Activated CD4-positive, alpha-beta T cell treated with anti-CD3 and anti-CD28 coated beads, Interleukin-2, Interleukin-6, amounts not matched to agents 100 ng/mL and 50 ng/mL, durations not matched to agents 16 hours and 8 hours (primary cell): ENCODE measurements at places on chromosomes 2 and 18.

GRCh38 chr2:7111626-7112025 lies 194.4 kb downstream of the RNF144A start:
- DNase-seq = no peak

DNA sequence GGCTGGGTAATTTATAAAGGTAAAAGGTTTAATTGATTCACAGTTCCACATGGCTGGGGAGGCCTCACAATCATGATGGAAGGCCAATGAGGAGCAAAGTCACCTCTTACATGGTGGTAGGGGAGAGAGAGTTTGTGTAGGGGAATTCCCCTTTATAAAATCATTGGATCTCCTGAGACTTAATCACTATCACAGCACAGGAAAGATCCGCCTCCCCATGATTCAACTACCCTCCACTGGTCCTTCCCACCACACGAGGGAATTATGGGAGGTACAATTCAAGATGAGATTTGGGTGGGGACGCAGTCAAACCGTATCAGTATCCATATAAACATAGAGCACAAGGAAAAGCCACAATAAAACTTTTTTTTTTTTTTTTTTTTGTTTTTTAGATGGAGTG lies 172.6 kb upstream of the PIEZO2 start:
- DNase-seq = no peak

DNA sequence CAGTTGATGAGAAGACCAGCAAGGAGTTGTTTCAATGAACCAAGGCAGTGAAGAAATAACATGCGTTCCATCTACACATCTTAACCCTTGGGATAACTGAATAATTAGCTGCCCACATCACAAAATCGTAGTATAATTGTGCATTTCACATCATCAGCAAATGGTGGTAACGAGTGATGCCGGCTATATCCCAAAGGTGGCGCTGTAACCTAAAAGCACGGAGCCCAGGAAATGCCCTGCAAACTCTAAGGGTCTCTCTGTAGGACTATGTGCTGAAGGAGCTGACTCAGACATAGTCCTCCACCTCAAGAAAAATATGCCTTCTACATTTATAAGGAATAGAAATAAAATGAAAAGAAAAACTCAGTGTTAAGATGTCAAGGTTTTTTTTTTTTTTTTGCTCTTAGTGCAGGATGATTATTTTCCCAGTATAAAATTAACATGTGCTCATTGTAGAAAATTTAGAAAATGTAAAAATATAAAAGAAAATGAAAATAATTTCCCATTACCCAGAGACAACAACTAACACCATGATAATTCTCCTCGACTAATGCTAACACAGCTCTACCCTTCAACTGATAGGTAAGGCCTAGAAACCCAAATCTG lies 23.1 kb upstream of the DSG3 start:
- peak; percentile 14 for DNase-seq

DNA sequence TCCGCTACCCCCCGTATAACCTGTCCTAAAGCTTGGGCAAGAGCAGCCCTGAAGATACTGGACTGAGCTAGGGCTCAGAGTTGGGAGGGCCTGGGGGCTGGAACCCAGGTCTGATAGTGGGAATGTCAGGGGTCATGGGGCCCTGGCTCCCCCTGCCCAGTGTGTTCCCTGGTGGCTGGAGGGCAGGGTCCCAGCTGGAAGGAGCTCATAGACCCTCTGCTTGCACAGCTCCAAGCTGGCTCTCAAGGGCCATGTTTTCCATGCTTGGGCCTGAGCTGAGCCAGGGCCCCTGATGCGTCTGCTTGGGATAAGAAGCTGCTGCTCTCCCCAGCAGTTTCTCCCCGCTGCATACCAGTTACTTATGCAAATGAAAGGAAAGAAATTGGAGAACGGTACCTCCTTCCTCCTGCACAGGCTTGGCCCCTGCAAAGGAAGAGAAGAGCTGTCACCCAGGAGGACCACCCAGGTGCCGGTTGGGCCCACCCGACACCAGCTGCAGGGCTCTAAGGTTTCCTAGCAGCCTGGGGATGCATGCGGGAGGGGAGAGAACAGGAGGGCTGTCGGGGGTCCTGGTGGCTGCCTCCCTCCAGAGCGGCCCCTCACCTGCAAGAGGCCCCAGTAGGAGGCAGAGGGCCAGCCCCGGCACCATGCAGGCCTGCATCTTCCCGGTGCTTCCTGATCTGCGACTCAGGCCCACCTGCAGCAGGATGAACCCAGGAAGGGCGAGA lies 628 bp downstream of the OTOS start:
- no peak for DNase-seq

DNA sequence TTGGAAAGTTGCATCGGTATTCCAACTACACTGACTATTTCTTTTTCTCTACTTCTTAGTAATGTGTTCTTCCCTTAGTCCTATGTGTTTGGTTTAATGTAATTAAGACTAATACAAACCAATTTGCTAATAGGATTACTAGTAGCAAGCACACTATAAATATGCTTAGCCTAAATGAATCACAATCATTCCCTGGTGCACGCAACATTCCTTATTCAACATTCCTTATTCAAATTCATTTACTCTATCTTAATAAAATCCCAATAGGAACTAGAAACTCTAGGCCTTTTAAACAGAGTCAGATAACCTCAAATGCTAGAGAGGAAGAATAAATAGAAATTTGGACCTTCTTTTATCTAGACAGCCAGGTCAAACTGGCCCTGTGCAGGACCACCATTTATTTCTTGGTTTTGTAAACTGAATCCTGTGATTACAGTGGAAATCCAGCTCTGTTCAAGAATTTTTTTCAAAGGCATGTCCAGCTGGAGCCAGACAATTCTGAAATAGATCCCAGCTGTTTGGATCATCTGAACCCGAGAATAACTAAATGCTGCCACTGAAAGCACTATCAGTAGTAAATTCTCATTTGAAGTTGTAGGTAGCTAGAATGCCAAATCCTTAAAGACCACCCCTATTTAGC lies 103.1 kb downstream of the PPP1R1C start:
- DNase-seq = no peak

DNA sequence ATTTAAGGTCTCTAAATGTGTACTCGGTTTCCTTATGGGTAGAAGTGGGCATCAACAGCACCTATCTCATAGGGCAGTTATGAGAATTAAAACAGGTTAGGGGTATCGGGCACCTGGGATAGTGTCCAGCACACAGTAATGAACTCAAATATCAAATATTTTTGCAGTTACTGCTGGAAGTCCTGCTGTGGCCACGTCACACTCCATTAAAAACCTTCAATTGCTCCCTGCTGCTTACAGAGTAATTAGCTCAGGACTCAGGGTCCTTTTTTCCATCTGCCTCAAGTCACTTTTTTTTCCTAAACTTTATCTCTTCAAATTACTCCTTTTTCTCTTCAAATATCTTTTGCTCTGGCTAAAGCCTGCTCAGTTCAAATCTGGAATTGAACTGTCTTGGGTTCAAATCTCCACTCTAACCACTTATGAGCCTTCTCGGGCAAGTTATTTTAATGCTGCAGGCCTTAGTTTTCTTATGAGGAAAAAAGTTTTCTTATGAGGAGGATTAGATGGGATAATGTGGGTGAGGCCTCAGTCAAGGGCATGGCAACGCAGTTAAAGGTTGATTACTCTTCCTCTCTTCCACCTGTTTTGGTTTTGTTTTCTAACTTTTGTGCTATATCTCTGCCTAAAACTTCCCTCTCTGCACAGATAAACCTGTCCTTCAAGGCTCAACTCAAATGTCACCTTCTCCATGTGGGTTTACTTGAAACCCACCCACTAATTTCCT lies 36.6 kb downstream of the SPRED2 start:
- no peak for DNase-seq

DNA sequence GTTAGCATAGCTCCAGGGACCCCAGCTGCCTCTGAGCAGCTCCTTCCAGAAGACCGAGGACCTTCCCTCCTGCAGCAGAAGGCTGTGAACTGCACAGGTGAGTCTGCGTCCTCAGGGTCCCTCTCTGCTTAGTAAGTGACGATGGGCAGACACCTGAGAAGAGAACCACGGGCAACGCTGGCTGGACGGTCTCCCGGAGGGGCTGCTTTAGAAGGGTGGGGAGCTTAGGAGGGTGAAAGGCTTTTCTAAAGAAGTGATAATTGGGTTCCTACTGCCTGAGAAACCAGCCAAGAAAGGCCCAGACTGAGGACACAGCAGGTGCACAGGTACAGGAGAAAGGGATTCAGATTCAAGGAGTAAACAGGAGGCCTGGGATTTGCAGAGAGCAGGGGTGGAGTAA lies 276.6 kb upstream of the PXDN start:
- DNase-seq = no peak

- no peak for DNase-seq
These were observed 34.7 kb downstream of the ST6GAL2 start for GRCh38 chr2:106851087-106851874.

GRCh38 chr2:78585871-78586270 lies 439.6 kb upstream of the REG3G start:
- no peak for DNase-seq

- peak; percentile 10 for DNase-seq
These were observed 770 bp downstream of the ZNF396 start for GRCh38 chr18:35376393-35376741.

GRCh38 chr18:2982452-2983269 lies 30.3 kb downstream of the LPIN2 start:
- DNase-seq = no peak

DNA sequence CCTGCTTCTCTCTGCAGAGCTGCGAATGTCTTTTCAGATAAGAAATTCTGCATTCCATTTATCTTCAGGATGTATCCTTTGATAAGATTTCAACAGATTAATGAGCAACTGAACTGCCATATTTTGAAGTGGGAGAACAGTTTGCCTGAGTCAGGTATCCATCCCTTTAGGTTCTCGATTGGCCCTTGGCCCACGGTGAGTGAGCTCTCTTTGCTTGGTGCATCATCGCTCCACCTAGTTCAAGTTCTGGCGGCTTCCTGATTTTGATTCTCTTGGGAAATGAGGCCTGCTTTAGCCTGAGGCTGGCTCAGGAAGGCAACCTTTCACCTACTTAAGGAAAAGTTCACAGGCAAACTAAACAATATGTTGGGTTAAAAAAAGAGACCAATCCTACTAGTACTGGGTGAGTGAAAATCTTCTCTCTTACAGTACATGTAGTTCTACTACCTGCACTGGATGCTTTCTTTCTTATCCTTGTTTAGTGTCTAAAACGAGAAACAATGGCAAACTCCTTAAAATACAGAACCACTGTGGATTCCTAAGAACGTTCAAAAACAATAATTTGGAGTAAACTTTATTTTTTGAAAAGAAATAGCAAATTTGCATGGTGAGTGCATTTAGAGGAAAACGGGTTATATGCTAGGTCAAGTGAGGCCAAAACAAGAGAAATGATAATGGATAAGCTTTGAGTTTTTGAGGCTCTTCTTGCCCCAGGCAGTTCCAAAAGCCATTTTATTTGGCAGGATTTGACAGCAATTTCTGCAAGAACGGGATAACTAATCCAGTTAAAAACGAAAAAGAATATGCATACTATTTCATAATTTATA lies 837 bp upstream of the ACSL3 start:
- no peak for DNase-seq

- DNase-seq = no peak
These were observed 66.1 kb upstream of the SMAD7 start for GRCh38 chr18:49016648-49017539.

GRCh38 chr18:46546111-46546640 lies 110.8 kb downstream of the LOXHD1 start:
- no peak for DNase-seq

GRCh38 chr2:49933711-49934110 lies 779.4 kb upstream of the FSHR start:
- no peak for DNase-seq

DNA sequence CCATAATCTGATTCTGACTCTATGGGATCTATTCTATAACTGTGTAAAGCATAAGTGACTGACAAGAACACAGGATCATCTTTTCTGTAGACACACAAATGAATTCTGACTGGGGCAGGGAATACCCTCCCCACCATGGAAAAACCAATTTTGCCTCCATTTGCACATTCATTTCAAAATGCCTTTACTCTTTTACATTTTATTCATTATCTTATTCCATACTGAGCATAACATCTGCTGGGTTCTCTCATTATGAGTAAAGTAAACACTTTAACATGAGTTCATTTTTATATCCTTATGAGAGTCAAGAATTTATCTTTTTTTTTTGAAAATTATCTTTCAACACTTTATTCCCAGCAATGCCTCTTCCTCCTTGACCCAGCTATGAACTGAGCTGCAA lies 163.5 kb downstream of the RNF152 start:
- no peak for DNase-seq

DNA sequence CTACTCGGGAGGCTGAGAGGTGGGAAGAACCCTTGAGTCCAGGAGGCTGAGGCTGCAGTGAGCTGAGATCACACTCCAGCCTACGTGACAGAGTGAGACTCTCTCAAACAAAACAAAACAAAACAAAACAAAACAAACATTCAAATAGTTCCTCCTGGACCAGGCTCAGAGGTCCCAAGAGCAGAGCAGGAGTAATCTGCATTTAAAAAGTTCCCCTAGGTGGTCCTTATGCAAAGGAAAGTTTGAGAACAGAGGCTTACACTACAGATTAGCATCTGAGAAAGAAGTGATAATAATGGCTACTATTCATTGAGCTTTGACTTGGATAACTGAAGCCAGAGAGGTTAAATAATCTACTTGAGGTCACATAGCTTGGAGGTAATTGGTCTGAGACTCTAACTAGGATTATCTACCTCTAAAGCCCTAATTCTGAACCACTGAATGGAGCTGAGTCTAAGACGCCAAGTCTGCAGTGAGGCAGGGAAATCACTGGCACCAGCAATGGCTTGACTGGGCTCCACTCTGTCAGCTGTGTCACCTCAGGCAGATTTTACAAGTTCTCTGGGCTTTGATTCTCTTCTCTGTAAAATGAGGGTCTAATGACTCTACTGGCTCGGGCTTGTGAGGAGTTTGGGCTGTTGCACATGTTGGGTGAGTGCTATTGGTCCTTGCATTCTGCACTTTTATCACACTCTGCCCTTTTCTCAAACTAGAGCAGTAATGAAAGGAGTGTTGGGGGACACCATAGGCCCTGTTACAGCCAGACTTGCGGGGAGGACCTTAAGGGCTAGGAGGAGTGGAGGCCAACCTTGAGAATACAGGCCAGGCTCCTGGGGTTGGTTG lies 29.2 kb upstream of the DLX2 start:
- DNase-seq = no peak

DNA sequence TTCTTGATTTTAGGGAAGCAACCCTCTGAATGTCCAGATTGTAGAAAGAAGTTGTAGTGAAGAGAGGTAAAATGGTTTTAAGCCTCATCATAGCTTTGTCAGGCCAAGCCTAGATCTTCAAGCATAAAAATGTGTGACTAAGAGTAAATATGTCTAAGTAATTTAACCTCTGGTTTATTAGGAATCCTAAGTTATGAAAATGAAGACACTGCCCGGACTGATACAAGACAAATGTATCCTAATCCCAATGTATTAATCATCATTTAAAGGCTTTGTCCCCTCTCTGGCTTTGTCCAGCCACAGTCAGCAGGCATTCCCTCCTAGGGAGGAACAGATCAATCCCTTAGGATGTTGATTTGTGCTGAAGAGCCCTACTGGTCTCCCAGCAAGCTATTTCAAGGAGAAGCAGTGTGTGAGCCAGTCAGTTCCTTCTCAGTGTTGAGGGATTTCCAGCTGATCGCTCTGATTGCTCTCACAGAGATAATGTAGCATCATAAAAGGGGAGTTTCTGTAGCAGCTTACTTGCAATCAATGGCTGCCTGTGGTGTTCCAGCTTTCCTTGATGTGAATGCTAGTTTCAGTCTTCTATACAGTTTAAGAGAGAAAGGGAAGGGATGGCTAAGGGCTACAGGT lies 796.1 kb downstream of the EPHA4 start:
- DNase-seq = no peak

- DNase-seq = no peak
These were observed 558 bp upstream of the NEMP2 start for GRCh38 chr2:190535121-190535439.
